ENCODE measurements at places on chromosomes 16 and 17. TPM values are rescaled to one million over a fixed set of nuclear protein-coding genes. Genes with fewer than 3 reads are reported as not detected.

Gene NOL3
- 114 TPM for total RNA-seq

Gene CHMP6
- 36.9 TPM for total RNA-seq

Gene PLCD3
- 217 TPM for total RNA-seq

Gene CCR7
- total RNA-seq = 0.24 TPM

Gene SPNS2
- total RNA-seq = 7.1 TPM

Gene YPEL2
- 20.0 TPM for total RNA-seq

Gene PDIA2
- total RNA-seq = not detected

Gene WBP2
- total RNA-seq = 109 TPM

Gene LGALS9C
- not detected for total RNA-seq

Gene NPIPA3
- 1.4 TPM for total RNA-seq

Gene TVP23B
- 21.1 TPM for total RNA-seq

Data from psoas muscle (tissue), 8 donors.